Right atrium auricular region (tissue), 2 donors: ENCODE measurements at places on chromosomes 7 and 10. TPM values are rescaled to one million over a fixed set of nuclear protein-coding genes. Genes with fewer than 3 reads are reported as not detected.

WNT8B gene
- total RNA-seq = not detected

SLC13A1 gene
- not detected for total RNA-seq

DNAJC30 gene
- 12.9 TPM for total RNA-seq

ZNF22 gene
- total RNA-seq = 20.5 TPM

- H3K4me1 ChIP-seq = no peaks in the 10 kb centered on the region
- no peaks in the 10 kb centered on the region for H3K27me3 ChIP-seq
- H3K4me3 ChIP-seq = no peak overlapping the region
- DNase-seq = no peak
- H3K27ac ChIP-seq = no peak overlapping the region
Measured at GRCh38 chr10:25912866-25913265, 21.2 kb upstream of the MYO3A start.
